Progenitor cell of endocrine pancreas (in vitro differentiated cells): ENCODE measurements at places on chromosomes 5 and 9. TPM values are rescaled to one million over a fixed set of nuclear protein-coding genes. Genes with fewer than 3 reads are reported as not detected.

THBS4 gene
- total RNA-seq = 5.6 and 6.1 TPM in 2 replicates

AHRR gene
- total RNA-seq = 0.69 and 1.3 TPM in 2 replicates

DNA sequence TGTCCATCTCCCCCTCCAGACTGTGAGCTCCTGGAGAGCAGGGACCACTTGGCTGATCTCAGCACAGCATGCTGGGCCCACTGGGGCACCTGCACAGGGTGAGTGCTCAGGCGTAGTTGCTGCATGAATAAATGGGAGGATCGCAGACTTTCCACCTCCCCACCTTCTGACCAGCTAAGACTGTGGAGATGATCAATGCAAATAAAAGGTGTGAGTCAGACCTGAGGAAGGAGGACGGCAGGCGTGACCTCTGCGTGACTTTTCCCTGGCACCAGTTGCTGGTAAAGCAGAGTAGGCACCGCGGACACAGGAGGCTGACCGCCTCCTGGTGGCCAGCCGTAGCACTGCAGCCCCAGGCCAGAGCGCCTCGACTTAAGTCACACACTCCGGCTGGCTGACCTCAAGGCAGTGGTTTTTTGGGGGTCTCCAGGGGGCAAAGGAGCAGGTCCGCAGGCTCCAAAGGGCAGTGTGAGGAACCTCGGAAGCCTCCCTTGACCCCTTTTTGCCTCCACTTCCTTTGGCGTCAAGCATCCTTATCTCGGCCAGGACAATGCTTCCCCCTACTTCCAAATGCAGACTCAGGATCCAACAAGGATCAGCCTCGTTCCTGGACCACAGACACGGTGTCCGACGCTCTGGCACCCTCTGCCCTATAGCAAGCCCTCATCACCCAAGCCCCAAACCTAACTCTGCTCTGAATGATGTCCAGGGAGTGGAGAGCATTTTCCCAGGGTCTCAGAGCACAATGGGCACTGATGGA, 12.7 kb upstream of the TDRD7 start:
- DNase-seq = peak; percentile 78

DNA sequence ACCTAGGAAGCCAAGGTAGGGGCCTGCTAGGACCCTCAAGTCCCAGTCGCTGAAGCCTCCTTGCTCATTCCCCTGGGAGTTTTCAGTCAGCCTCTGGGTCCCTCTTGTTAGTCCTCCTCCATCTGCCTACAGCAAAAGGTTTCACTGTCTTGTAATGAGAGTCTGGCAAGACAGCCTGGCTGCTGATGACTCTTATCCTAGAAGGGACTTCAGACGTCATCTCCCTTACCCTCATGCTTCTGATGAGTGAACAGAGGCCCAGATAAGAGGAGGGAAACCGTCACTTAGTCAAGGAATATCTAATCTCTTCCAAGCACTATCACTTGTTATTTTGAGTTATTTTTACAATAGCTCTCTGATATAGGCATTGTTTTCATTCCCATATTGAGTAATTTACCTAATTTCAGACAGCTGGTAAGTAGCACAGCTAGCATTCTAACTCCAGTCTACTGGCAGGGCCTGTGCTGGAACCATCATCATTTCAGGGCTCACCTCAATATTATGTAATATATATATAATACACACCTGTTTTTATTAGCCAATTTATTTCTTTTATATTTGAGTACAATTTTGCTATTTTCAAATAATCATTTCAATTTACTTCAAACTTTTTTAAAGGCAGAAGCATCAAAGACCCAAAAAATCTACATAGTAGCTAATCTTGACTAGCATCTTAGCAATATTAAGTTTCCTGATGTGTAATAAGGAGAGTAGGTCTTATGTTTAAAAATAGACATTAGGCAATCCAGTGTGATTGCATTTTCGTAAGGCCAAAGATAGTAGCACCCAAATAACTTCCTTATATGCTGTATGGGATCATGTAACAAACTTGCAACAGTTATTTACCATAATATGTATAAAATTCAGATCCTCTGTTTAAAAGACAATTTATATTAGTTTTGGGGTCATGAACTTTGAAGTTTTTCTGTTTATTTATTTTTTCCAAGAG, 7.9 kb downstream of the CMYA5 start:
- DNase-seq = no peak

- DNase-seq = no peak
Measured at GRCh38 chr9:133477992-133478850, 678 bp downstream of the SLC2A6 start.
